Psoas muscle (tissue), 8 donors: ENCODE measurements at places on chromosomes 16 and 17. TPM values are rescaled to one million over a fixed set of nuclear protein-coding genes. Genes with fewer than 3 reads are reported as not detected.
A peak's percentile ranks its signal among the peaks of the same experiment; 100 is the strongest.

DNA sequence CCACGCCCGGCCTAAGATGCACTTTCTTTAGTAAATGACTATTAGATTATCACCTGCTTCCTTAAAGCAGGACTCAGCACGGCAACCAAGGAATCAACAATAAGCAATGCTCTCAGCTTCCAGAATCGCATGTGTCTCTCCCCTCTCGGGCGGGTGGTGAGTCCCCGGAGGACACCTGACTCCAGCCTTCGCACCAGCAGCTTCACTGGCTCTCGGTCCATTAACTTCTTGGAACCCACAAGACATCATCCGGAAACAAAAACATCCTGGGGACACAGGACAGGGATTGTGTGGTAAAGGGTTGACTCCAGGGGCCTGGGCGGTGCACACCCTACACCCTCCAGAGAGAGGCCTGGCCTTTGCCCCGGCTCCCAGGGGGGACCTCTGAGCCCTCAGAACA, 22.7 kb downstream of the UTS2R start:
- H3K27me3 ChIP-seq = no peaks in the 10 kb centered on the region
- H3K4me3 ChIP-seq = no peak overlapping the region
- H3K36me3 ChIP-seq = peaks cover 32% of the 10 kb centered on the region
- H3K27ac ChIP-seq = no peak overlapping the region
- H3K4me1 ChIP-seq = peaks cover 2% of the 10 kb centered on the region

DNA sequence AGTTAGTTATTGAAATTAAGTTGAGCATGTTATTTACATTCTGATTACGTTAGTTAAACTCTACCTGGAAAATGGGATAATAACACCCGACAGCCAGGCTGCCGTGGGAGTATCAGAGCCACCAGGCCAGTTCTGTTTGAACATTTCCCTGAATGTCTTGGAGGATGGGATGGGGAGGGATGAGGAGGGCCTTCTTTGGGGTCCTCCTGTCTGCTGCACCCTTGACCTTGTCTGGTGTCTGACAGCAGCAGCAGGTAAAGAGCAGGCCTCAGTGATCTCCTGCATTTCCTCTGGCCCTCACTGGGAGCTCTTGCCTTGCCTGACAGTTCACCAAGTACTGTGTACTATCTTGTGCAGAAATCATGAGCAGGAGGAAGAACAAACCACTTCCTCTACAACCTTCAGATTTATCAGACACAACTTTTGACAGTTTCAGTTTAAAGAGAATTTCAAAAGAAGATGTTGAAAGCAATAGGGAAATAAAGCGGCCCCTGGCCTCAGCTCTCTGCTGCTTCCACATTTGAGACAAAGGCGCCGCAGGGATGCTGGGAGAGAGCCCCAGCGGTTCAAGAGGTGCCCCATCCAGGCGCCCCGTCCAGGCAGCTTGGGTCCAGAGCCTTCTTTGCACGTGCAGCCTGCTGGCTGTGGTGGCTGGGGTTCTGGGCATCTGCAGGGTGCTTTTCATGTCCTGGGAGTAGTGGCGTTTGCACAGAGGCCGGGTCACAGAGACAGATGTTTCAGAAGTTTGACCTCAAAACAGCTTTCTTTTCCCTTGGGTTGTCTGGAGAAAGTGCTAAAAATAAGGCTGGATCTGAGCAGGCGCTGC, 25.3 kb downstream of the CMIP start:
- no peak overlapping the region for H3K4me3 ChIP-seq
- H3K36me3 ChIP-seq = no peaks in the 10 kb centered on the region

DNA sequence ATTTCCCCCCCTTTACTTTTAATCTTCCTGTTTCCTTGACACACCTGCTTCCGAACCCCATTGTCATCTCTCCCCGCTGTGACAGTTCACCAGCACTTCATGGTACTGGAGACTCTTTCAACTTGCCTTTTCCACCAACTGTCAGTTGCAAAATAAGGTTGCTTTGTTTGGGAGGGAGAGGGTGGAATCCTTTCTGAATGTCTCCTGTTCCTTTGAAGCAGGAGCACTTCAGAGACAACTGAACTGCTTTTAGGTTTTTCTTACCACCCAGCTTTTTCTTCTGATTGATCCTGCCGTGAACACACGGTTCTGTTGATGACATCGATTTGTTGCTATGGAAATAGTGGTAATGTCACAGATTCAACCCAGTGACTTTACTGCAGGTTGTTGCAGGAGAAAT, 42.0 kb downstream of the RPA1 start:
- no peak overlapping the region for H3K27ac ChIP-seq
- DNase-seq = no peak
- H3K36me3 ChIP-seq = no peaks in the 10 kb centered on the region
- no peak overlapping the region for H3K4me3 ChIP-seq
- H3K4me1 ChIP-seq = peaks cover 21% of the 10 kb centered on the region

DNA sequence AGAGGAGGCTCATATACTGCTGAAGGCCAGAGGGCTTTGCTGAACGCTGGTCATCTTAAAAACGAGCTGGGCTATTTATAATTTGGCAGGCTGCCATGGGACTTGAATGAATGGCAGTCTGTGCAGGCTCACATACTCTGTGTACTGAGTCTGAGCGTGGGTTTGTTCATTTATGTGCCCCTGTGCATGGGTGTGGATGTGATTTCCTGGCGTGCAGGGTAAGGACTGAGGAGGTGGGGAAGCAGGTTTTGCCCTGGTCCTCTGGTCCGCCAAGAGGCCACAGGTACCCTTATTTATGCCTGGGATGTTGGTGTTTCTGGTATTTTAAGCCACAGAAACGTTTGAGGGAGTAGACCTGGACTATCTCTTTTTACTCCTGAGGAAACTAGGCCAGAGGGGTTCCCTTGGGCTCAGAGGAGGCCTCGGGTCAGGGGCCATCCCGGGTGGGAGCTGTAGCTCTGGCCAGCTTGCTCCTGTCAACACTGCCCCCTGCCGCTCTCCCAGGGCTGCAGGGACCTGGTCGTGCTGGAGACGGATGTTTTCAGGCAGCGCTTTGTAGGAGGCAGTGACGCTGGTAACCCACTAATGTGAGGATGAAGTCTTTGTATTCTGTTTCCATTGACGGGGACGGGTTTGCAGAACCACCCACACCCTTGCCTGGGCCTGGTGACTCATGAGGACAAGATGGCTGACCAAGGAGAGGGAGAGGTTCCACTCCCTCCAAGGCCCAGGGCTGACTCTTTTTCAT, 184.4 kb downstream of the MSI2 start:
- no peaks in the 10 kb centered on the region for H3K27me3 ChIP-seq
- peaks cover 56% of the 10 kb centered on the region for H3K4me1 ChIP-seq
- DNase-seq = peak; percentile 70
- H3K4me3 ChIP-seq = no peak overlapping the region
- no peaks in the 10 kb centered on the region for H3K36me3 ChIP-seq

- no peak overlapping the region for H3K27ac ChIP-seq
- H3K4me1 ChIP-seq = no peaks in the 10 kb centered on the region
- H3K36me3 ChIP-seq = no peaks in the 10 kb centered on the region
- H3K4me3 ChIP-seq = no peak overlapping the region
- no peaks in the 10 kb centered on the region for H3K27me3 ChIP-seq
Measured at GRCh38 chr17:48814504-48814903, 2.5 kb downstream of the TTLL6 start.

DNA sequence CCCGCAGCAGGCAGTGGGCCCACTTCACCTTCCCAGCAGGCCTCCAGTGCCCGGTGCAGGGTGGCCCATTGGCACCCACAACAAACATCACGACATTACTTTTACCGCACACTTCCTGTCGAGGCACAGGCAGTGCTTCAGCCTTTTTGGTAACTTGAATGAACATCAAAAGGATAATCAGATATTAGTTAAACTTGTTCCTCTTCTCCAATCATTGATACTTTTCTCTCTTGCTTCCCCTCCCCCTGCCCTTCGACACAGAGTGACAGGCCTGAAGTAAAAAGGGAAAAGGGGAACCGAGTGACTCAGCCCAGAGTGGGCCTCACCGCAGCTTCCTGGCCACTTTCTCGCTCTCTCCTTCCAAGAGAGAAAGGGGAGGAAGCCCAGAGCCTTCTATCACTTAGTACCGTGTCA, 507.0 kb downstream of the MAF start:
- H3K36me3 ChIP-seq = no peaks in the 10 kb centered on the region
- no peaks in the 10 kb centered on the region for H3K4me1 ChIP-seq
- no peak overlapping the region for H3K4me3 ChIP-seq
- DNase-seq = no peak
- no peaks in the 10 kb centered on the region for H3K27me3 ChIP-seq
- H3K27ac ChIP-seq = no peak overlapping the region

GRCh38 chr16:66399930-66400329, 27.2 kb upstream of the BEAN1 start:
- DNase-seq = no peak
- H3K4me3 ChIP-seq = no peak overlapping the region
- H3K27ac ChIP-seq = no peak overlapping the region
- H3K27me3 ChIP-seq = no peaks in the 10 kb centered on the region
- H3K4me1 ChIP-seq = no peaks in the 10 kb centered on the region

- H3K27ac ChIP-seq = peak overlapping the region; percentile 89
- no peak for DNase-seq
- no peaks in the 10 kb centered on the region for H3K36me3 ChIP-seq
- no peaks in the 10 kb centered on the region for H3K27me3 ChIP-seq
- H3K4me3 ChIP-seq = peak overlapping the region; percentile 84
- H3K4me1 ChIP-seq = peaks cover 25% of the 10 kb centered on the region
Measured at GRCh38 chr17:17494499-17494869, 1.7 kb downstream of the RASD1 start.

- no peak overlapping the region for H3K27ac ChIP-seq
- DNase-seq = no peak
- H3K4me1 ChIP-seq = no peaks in the 10 kb centered on the region
Measured at GRCh38 chr16:74186561-74186971, 110.0 kb upstream of the PSMD7 start.

- DNase-seq = no peak
- H3K4me3 ChIP-seq = no peak overlapping the region
- peaks cover 24% of the 10 kb centered on the region for H3K4me1 ChIP-seq
Measured at GRCh38 chr17:77456271-77456950, 315.6 kb downstream of the SEC14L1 start.

GRCh38 chr17:13437966-13438779, 163.6 kb downstream of the HS3ST3A1 start:
- H3K4me3 ChIP-seq = no peak overlapping the region
- H3K36me3 ChIP-seq = no peaks in the 10 kb centered on the region
- no peak overlapping the region for H3K27ac ChIP-seq
- H3K4me1 ChIP-seq = no peaks in the 10 kb centered on the region
- DNase-seq = no peak

DNA sequence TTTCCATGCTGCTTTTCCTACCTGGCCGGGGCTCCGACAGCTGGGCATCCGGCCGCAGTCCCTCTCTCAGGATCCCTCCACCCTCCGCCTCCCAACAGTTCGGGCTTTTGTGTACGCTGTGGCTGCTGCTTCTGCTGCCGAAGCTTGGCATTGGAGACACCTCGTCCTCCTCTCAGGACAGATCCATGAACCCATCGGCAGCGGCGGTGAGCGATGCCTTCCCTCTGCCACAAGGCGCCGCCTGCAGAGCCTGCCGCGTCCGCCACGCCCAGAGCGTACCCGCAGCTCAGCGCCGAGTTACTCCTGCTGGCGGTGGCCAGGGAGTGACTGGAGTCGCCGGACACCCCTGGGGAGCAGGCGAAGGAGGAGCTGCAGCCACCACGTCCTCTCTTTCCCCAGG, 2032.8 kb downstream of the TP53TG3F start:
- DNase-seq = no peak
- H3K4me3 ChIP-seq = no peak overlapping the region
- no peaks in the 10 kb centered on the region for H3K36me3 ChIP-seq

- H3K27me3 ChIP-seq = no peaks in the 10 kb centered on the region
- H3K4me3 ChIP-seq = peak overlapping the region; percentile 94
- peaks cover 24% of the 10 kb centered on the region for H3K36me3 ChIP-seq
- H3K27ac ChIP-seq = peak overlapping the region; percentile 93
- peaks cover 5% of the 10 kb centered on the region for H3K4me1 ChIP-seq
Measured at GRCh38 chr17:75130632-75131277, 787 bp downstream of the NT5C start.

DNA sequence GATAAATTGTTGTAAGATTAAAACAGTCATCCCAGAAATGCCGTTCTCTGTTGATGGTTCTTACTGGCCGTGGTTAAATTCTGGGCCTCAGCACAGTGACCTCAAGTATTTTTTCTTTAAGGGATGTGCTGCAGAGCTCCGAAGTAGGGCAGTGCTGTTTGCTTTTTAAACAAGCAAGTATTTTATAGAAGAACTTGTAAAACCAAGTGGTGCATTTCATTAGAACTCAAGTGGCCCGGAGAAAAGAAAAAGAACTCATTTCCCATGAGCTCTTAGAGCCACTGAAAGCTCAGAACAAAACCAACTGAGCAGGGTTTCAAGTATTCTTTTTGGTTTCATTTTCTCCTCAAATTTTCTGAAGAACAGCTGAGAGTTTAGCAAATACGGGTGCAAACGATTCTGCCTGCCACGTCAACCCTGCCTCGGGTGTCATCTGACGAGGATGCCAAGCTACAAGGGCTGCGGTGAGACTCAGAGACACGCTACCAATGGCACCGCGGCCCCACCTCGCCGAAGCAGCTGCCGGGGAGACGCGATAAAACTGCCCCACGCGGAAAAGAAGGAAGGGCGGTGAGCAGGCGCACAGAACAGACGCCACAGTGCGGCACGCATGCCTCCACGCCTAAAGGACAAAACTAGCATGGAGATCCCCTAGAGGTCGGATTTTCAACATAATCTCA, 6.3 kb downstream of the LMF1 start:
- peak overlapping the region; percentile 18 for H3K4me3 ChIP-seq
- H3K36me3 ChIP-seq = peaks cover 22% of the 10 kb centered on the region
- H3K27me3 ChIP-seq = no peaks in the 10 kb centered on the region
- no peak overlapping the region for H3K27ac ChIP-seq

DNA sequence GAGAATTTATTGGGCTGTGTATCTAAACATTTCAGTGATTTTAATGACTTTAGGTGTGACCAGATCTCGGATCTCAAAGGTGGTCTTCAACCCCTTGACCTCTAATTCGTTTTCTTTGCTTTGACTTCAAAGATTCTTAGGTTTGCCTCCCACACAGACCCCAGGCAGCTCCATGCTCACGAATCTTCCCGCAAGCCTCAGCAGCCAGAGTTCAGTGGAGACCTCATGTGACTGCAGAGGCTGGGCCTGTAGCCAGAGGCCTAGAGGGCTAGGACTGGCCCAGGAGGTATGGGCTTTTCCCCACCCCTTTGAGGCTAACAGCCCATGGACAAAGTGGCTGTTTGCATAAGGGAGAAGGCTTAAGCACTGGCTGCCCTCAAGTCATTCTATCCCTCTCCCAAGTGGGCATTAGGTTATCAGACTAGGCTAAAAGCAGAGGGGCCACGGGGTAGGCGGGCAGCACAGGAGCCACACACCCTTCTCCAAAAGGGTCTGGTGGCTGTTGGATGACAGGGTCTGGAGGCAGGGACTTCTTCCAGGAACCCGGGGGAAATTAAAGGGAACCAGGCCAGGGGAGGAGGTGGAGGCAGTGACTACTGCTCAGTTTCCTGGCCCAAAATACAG, 3.0 kb downstream of the HIRIP3 start:
- H3K27me3 ChIP-seq = no peaks in the 10 kb centered on the region
- H3K4me1 ChIP-seq = peaks cover 21% of the 10 kb centered on the region
- no peak overlapping the region for H3K4me3 ChIP-seq
- H3K27ac ChIP-seq = no peak overlapping the region
- peaks cover 3% of the 10 kb centered on the region for H3K36me3 ChIP-seq

- H3K36me3 ChIP-seq = no peaks in the 10 kb centered on the region
- no peaks in the 10 kb centered on the region for H3K4me1 ChIP-seq
- DNase-seq = no peak
- H3K27me3 ChIP-seq = peaks cover 13% of the 10 kb centered on the region
- H3K4me3 ChIP-seq = no peak overlapping the region
- H3K27ac ChIP-seq = no peak overlapping the region
Measured at GRCh38 chr17:400257-400656, 47.6 kb upstream of the RPH3AL start.

CETP gene
- 0.67 TPM for total RNA-seq

CEMP1 gene
- total RNA-seq = not detected

PPL gene
- total RNA-seq = 7.2 TPM

ZP2 gene
- total RNA-seq = not detected

GNAO1 gene
- total RNA-seq = 1.9 TPM

TBC1D16 gene
- total RNA-seq = 6.6 TPM

MPHOSPH6 gene
- 9.8 TPM for total RNA-seq

CRHR1 gene
- not detected for total RNA-seq
